Stimulated activated CD4-positive, alpha-beta T cell treated with anti-CD3 and anti-CD28 coated beads, Interleukin-4, amount 100 ng/mL, for 4 hours (primary cell): ENCODE measurements at places on chromosomes 16 and 17.

- peak; percentile 31 for DNase-seq
Observed at GRCh38 chr17:80260791-80261158, at the start of gene RNF213. RNF213 (plus strand) TSS chr17:80260852; CDS start chr17:80263682, 2,830 bp downstream.

GRCh38 chr17:31405890-31406371, 14.5 kb downstream of the RAB11FIP4 start:
- no peak for DNase-seq

DNA sequence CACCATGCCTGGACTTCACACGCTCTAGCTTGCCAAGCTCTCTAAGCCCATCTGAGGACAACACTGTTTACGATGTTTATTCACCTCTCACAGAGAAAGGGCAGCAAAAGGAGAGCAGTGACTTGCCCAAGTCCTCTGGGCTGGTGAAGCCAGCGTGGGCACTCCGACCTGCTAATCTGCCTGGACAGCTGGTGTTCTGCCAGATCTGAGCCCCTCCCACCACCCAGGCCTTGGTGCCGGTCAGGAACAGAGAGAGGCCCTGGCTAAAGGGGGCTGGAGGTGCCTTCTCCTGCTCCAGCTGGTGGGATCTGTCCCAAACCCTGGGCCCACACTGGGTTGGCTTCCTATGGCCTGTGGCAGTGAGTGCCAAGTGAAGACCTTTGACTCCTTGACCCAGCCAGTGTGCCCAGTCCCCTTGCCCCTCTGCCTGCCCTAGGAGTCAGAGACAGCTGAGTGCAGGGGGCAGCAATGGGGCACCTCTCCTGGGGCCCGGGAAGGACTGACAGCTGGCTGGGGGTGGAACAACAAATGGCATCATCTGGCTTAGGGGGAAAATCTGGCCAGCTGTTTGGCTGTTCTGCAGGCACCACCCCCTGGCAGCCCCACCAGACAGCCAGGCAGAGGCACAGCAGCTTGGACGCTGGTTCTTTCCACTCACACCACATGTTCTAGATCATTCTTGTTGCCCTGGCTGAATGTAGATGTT, 1.8 kb upstream of the SLC4A1 start:
- DNase-seq, result no peak

DNA sequence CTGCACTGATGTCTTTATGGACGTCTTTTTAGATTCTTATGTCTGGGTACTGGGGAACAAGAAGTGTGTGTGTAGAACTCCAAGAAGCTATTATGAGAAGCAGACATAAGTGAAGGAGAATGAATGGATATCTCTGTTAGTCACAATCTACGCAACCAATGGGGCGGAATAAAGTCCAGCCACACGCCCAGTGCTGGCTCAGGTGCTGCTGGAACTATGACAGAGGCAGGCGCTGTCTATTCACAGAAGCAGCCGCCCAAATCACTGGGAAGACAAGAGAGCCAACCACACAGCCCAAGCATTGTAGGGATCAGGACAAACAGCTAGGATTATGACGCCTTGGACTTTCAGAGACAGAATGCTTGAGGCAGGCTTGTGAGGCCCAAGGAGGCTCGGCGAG, 43.9 kb upstream of the ICAM2 start:
- no peak for DNase-seq

- DNase-seq, result no peak
Observed at GRCh38 chr16:21001262-21001661, 100.7 kb downstream of the LYRM1 start.

- no peak for DNase-seq
Observed at GRCh38 chr16:48115299-48115698, 40.5 kb downstream of the ABCC12 start.

DNA sequence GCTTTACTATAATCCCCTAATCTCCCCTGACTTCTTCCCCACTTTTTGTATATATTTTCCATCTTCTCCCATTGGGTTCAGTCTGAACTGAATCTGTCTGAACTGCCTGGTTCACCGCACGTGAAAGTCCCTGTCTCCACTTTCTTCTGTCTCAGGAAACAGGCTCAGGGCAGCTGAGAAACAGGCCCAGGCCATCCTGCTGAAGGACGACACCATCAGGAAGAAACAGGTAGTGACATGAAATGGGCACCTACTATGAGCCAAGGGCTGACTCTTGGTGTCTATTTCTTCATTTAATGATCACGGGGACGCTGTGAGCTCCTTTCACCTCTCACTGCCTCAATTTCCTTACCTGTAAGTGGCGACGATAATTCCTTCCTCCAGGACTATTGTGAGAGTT, 90.5 kb upstream of the HSBP1 start:
- no peak for DNase-seq

GRCh38 chr16:83806036-83806435, 1.7 kb upstream of the HSBP1 start:
- no peak for DNase-seq

DNA sequence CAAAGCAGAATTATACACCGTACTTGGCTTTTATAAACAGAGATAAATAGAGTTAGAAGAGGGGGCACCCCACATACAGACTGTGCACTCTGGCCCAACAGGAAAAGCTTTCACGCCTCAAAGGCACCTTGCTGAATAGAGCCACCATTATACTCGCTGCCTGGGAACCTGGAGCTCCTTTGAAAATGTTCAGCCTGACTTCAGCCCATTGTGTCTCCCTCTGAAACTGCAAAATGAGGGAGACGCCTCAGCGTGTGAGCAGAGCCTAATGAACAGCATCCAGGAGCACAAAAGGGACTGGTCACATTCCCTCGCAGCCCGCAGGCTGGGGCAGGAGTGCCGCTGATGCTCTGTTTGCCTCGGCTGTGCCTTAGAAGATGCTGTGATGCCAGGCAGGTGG, 46.3 kb downstream of the ABCC12 start:
- DNase-seq, result no peak

- no peak for DNase-seq
Observed at GRCh38 chr16:60682219-60682618, 1354.0 kb downstream of the CDH8 start.
